Endothelial cell (in vitro differentiated cells): ENCODE measurements at places on chromosomes 1 and 21. TPM values are rescaled to one million over a fixed set of nuclear protein-coding genes. Genes with fewer than 3 reads are reported as not detected.

Gene C1orf56
- 1.0 TPM for total RNA-seq

Gene LRRC3
- total RNA-seq: 9.1 TPM

Gene FALEC
- total RNA-seq: 1.2 TPM

Gene GPR25
- not detected for total RNA-seq

Gene C1orf52
- 37.7 TPM for total RNA-seq

Gene NTMT2
- not detected for total RNA-seq
